Kidney capillary endothelial cell (primary cell): ENCODE measurements at places on chromosomes 16 and 17.

DNA sequence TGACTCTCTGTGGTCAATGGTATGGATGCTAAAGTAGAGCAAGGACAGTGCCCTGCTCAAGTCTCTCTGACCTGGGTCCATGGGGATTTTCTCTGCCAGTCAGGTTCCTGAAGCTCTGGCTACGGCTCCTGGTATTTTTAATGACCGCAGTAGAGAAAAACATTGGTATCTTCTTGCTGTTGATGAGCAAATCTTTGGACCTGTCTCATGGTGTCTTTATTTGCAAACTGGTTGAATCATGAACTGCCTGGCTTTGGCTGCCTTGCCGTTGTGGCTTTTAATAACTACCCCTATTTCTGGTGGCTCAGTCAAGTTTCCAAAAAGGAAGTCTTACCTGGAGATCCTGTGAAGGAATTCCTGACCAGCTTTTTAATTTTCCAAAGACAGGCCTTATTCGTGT lies 8.7 kb downstream of the FAM234A start:
- no peak for DNase-seq

DNA sequence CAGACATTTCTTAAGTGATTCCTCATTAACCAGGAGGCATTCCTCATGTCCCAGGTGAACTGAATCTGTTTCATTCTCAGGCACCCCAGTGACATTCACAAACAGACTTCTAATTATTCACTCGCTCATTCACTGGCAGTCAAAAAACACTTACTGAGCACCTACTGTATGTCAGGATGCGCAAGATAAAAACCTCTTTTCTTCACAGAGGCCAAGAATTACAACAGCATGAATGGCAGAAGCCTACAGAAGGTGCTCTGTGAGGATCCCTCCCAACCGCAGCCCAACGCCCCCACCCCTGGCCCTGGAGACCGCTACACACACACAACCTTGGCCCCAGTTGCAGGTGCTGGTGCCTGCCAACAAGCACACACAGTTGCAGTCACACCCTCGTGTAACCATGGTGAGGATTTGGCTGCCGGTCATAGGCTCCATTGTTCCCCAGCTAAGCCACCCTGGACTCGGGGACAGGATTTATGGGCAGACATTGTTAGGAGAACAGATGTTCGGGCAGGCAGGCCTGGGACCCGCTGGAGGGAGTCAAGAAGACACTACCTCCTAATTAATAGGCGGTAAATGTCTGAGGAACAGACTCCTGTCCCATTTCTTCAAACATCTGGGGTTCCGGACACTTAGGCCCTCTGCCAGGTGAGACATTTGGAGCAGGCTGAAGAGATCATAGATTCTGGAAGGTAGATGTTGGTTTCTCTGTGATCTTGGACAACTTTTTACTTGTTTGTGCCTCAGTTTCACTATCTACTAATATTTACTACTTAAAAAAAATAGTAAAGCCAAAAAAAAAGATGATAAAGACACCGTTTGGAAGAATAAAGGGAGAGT lies 43.2 kb downstream of the CUEDC1 start:
- DNase-seq: no peak

DNA sequence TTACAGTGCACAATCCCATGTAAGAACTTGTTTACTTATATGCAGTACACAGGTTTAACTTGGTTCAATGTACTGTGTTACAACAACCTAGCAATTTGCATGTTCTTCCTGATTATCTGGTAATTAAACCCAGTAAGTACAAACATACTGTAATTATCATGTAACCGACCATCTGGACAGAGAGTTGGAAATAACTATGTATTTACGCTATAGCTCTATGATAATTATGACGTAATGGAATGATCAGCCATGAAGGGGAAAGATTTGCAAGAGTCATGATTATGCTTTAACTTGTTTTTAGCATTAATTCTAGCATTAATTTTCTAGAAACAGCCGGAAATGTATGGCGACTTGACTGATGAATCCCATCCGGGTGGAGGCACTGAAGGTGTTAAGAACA lies 74.8 kb upstream of the SALL1 start:
- DNase-seq: no peak

- DNase-seq: no peak
Observed at GRCh38 chr17:57859601-57860413, 10.0 kb upstream of the MRPS23 start.

- peak; percentile 8 for DNase-seq
Observed at GRCh38 chr17:18362698-18363100, 651 bp downstream of the SHMT1 start.

GRCh38 chr16:74563828-74564263 lies 43.1 kb downstream of the GLG1 start:
- DNase-seq: peak; percentile 21

DNA sequence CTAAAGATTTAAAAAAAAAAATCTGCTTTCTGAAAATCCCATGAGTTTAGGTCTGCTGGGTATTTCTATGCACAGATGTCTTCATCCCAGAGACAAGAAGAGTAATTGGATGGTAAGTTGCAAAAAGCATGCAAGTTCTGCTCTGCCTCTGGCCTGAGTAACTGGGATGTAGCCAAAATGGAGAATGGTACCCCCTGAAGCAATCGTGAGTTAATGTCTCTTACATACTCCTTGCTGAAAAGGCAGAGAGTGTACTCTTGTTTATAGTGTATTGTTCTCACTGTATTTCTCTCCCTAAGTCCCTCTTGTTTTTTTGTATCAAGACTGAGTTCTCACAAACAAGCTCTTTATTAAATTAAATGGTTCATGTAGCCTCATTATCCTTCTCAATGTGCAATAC lies 259.0 kb downstream of the IRX3 start:
- no peak for DNase-seq

DNA sequence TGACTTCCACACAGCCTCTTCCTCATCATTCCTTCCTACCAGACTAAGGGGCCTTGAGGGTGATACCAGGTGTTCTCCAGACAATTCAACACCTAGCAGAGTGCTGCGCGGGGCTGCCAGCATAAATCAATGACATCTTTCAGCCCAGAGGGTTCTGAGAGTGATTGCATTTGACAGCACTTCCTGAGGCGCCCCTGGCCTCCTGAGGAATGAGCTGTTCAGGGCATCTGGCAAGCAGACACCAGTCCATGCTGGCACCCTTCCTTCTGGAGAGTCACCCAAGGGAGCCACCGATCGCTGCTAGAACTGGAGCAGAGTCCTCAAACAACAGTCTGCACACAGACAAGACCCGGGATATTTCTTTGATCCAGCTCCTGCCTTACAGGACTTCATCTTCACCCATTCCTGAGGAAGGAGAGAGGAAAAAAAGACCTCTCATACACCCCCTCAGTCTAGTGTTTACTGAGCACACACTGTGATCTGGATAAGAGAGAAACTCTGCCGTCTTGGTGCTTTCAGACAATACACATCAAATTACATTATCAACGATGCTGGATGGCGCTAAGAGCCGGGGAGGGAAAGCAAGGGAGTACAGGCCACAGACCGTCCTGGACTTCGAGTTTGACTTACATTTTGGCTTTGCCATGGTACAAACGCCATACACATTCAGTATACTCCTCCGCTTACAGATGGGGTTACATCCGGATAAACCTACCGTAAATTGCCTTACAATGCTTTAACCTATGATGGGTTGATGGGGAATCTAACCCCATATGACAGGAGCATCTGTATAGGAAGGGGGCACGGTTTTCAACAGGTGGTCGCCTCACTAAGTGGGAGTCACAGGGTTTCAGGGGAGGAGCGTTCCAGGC lies 23.0 kb downstream of the NPTX1 start:
- no peak for DNase-seq

- no peak for DNase-seq
Observed at GRCh38 chr16:88356124-88356726, 26.5 kb upstream of the ZNF469 start.

- no peak for DNase-seq
Observed at GRCh38 chr17:81719410-81720266, 7.6 kb downstream of the SLC25A10 start.

GRCh38 chr17:73393962-73394361 lies 82.2 kb upstream of the CDC42EP4 start:
- no peak for DNase-seq

DNA sequence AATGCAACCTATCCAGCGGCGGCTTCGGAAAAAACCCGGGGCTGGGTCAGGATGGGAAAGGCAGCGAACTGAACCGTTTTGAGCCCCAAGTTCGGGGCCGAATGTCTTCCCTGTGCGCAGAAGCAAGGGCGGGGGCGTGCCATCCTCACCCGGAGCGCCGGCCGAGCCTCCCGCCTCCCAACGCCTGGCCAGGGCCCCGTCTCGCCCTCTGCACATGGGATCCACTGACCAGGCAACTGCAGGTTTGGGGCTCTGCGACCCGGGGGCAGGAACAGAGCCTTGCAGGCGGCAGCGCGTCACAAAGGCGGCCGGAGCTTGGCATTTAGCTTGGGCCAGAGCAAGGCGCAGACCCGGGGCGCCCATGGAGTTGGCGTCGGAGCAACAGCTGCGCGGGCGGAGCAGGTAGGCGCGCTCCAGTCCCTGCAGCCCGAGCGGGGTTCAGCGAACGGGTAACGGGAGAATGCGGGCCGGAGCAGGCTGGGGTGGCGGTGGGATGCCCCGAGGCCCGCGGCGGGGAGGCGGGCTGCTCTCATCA lies at the start of gene FBXO39:
Gene FBXO39 (plus strand): TSS at position 345 of the 535 bp plus-strand sequence. CDS start 3,654 bp downstream, outside the sequence.
- DNase-seq: no peak
